ENCODE measurements at places on chromosomes 4 and X.
A peak's percentile ranks its signal among the peaks of the same experiment; 100 is the strongest.

GRCh38 chr4:90093526-90093925, 33.7 kb upstream of the CCSER1 start:
- no peak for DNase-seq

DNA sequence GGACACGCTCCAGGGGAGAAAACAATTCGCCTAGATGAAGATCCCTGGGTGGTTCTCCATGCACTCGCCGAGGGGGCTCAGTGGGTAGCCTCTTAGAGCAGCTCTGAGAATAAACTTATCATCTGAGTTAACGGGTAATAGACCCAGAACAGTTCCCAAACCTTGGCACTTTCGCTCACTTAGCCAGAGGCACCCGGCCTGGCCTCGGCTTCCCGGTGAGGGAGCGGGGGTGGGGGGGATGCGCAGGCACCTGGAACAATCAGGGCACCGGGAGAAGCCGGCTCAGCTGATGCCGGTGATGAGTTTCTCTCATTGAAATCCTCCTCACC, 405 bp upstream of the ZAR1 start:
- DNase-seq, result no peak

DNA sequence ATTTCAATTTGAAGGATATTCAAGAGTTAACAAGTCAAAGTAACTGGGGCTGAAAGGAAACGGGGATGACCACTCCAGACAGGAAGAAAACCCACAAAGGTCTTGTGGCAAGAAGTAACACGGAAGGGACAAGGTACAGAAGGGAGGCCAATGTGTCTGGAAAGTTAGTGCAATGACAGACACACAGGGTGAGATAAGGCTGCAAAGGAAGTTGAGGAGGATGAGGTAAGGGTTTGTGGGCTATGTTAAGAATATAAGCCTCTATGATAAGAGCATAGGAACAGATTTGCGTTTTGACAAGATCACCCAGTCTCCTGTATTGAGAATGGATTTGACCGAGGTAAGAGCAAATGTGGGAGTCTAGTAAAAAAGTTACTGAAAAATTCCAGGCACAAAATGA, 21.9 kb upstream of the EMCN start:
- no peak for DNase-seq

GRCh38 chr4:160510928-160511327, 1408.0 kb downstream of the RAPGEF2 start:
- peak; percentile 26 for DNase-seq

DNA sequence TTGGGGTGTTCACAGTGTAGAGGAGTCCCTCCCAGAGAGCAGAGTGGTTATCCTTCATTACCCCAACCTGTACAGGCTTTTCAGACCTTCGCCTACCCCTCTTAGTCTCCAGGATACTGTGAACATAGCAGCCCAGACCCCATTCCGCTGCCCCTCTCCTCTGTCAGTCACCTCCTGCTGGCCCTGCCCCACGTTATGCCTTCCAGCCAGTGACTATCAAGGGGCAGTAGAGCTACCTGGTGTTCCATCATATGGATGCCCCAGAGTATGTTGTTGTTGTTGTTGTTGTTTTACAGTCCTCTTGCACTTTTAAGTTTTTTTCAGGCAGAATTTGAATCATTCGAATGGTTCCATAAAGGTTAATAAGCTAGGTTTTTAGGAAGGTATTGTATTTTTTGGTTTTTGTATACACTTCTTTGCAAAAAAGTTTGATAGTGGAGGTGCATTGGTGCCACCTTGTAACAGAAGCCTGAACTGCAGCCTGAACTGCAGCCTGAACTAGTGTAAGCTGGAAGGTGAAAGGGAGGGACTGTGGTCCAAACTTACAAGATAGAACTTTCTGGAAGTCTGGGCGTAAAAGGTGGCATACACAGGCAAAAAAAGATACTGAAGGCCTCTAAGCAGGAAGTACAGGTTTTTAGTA, 101.4 kb upstream of the RAB40AL start:
- no peak for DNase-seq

DNA sequence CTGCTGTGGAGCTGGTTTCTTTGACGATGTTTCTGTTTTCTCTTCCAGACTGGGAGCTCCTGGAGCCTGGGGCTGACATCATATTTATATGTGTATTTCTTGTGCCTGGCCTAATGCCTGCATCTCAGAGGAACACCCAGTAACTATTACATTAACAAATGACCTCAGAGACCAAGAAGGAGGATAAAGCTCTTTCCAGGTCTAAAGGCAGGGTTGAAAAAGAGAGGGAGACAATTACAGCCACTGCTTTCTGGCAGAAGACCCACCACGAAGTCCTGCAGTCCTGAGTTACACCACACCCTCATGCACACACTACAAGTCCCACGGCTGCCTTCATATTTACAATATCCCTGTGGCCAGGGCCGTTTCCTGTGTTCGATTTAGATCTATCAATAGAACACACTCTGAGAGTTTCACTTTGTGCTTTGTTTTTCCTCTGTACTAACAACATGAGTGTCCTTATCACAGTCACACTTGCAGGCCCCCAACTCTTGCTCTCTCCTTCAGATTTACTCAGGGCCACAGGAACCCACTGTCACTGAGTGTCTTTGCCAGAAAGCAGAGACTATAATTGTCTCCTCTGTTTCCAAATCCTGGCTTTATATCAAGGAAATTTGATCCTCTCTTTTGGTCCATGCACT, 535.5 kb downstream of the MID1IP1 start:
- peak; percentile 62 for DNase-seq

- DNase-seq, result no peak
Observed at GRCh38 chr4:107423677-107424405, 296.2 kb downstream of the PAPSS1 start.

DNA sequence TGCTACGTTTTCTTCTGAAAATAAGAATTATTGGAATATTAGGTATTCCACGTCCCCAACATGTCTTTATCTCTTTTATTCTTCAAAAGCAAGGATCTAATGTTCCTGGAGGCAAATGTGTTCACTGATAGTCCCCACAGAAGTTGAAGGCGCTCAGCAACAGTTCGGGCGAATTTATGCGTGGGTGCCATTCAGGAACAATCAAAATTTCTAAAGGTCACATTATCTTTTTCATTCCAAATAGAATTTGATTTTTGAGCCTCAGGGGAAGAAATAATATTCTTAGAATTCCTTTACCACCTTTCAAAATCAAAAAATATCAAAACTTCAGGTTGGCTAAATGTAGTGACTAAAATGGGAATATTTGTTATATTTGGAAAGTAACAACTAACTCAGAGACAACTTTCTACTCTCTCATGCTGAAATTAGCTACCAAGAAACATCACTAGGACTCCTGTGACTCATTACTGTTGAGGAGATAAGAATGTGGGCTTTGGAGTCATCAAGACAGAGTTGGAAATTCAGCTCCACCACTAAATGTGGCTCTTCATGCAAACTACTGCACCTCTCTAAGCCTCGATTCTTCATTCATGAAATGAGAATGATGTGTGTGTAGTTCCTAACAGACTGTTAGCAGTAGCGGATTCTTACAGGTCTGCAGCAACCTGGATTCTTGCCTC, 72.3 kb upstream of the KIT start:
- peak; percentile 46 for DNase-seq

- peak; percentile 71 for DNase-seq
Observed at GRCh38 chr4:20464381-20464780, 212.7 kb downstream of the SLIT2 start.

GRCh38 chr4:7366954-7367353, 67.8 kb downstream of the PSAPL1 start:
- DNase-seq, result no peak

DNA sequence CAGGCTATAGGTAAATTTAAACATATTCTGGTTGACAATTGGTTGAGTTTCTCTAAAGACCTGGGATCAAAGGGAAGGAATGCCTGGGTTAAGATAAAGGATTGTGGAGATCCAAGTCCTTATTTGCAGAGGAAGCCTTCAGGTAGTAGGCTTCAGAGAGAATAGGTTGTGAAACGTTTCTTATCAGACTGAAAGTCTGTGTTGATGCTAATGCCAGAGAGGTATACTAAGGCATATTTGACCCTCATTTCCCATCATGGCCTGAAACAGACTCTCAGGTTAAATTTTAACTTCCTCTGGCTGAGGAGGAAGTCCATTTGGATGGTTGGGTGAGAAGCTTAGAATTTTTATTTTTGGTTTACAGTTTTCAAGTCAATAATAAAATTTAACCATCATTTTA, 48.1 kb downstream of the UGT2A2 start:
- no peak for DNase-seq

DNA sequence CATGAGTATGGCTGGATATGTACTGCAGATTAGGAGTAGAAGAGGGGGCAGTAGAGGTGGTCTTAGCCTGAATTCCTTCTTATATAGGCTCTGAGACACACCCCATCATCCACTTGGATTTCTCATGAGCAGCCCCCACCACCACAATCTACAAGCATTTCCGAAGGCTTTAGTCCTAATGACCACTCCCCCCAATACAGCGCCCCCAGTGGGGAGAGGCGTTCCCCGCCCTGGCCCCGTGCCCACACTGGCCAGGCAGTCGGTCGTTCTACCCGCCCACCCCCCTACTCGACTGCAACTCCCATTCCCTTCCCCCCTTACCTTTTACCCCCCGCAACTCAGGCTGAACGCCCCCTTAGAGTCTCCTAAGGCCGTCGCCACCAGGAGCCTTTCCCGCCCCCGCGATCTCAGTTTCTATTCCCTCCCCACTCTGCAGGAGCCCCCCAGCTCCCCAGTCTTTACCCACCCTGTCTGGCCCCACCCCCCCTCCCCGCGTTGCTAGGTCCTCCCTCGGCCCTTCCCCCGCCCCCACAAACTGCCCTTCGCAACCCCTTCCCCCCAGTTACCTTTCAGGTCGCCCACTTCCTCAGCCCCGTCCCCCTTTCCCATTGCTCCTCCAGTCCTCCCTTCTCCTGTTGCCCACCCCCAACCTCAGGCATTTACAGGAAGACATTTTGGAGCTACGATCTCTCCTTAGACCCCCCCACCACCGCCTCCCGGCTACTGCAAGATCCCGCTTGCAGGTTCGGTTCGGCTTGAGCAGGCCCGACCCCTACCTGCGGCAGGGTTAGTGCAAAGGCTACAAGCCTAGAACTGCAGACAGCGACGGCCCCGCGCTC, 468 bp downstream of the ZMYM3 start:
- DNase-seq, result peak; percentile 30

DNA sequence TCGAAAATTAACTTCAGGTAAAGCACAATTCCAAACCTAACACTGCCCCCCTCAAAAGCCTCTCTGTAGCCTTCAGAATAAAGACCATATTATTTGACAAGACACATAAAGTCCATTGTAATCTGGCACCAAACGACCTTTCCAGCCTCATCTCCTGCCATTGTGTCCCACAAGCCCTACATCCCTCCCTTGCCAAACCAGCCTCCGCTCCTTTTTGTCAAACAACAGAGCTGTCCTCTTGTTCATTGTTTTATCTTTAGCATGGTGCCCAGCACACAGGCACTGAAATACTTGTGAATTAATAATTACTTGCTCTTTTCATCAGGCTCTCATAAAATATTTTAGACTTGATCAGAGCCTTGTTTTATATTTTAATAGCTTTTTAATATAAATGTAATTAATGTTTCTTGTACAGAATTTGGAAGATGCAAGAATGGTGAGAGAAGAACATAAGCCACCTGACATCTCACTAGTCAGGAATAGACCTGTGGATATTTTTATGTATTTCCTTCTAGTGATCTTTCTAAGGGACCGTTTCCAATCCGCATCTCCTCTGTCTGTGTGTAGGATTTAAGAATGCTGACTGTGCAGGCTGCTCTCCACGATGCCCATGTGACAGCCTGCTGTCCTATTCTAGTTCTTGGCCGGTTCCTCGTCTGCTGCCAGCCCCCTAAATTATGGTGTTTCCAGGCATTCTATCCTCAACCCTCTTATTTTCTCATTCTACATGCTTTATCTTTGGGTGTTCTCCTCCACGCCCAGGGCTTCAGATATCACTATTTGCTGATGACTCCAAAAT, 3.0 kb upstream of the IRF2 start:
- DNase-seq, result no peak

GRCh38 chr4:114208574-114209151, 229.2 kb upstream of the ARSJ start:
- peak; percentile 41 for DNase-seq

GRCh38 chrX:63782515-63782914, 2.5 kb downstream of the ARHGEF9 start:
- no peak for DNase-seq

Data from fibroblast of lung (primary cell).